ENCODE measurements at places on chromosomes 5 and 9.

DNA sequence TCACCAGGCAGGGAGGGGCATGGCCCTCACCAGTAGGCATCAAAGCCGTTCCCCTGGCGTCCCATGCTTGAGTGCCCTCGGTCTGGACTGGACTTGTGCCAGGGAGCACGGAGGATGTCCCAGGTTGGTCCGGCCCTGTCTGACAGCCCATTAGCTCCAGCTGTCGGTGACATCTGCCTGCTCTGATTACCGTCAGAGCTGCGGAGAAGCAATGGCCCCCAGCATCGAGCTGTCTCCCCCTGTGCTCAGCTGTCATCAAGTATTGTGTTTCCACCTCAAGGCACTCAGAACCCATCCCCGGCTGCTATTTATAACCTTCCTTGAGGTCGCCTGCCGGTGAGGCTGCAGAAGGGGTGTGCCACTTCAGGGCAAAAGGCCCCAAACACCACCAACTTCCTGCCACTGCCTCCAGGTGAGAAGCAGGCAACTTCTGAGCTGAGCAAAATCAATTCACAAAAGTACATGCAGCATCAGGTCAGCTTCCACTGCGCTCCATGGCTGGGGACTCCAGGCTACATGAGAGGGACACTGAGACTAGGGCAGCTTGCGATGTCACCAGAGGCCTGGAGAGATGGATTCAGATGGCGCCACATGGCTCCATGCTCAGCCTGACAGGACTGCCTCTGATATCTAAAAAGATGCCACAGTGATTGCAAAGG, 142.7 kb downstream of the C5orf15 start:
- DNase-seq: peak; percentile 35

- peak; percentile 29 for DNase-seq
Measured at GRCh38 chr5:14870337-14871213, 1.0 kb downstream of the ANKH start.

DNA sequence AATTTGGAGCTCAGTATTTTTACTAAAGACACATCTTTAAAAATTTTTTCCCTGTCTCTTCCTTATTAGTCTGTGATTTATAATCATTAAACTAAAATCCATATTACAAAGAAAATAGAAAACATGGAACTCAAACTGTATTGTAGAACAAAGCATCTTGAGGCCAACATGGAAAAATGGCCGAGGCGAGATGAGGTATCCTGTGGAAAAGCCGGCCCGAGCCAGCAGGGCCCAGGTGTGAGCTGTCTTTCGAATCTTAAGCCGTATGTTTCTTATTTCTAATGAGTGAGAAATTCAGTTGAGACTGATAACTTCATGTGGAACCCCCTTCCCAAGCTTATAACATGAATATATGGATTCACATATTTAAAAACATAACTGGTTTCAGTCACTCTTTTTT, 170.4 kb upstream of the OTULINL start:
- DNase-seq: peak; percentile 57

DNA sequence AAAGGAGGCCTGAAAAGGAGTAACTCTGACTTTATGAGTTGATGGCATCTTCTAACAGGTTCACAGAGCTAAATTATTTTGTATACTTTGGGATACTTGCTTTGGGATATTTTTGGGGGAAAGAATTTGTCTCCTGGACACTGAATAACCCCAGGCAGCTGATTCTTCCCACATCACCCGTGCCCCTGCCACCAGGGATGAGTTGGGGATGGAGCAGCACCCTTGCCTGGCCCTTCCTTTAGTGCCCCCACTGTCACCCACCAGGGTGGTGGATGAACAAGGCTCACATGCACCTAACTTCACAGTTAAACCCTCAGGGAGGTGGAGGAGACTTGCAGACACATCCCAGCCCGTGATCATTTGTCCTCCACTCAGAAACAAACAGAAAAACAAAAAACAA, 2.3 kb upstream of the ADAMTS2 start:
- DNase-seq: no peak
